RPMI7951 (cell line): ENCODE measurements at places on chromosomes 3 and 15.
A peak's percentile ranks its signal among the peaks of the same experiment; 100 is the strongest.

GRCh38 chr15:62391641-62392262, 226.7 kb upstream of the C2CD4B start:
- DNase-seq = peak; percentile 62

DNA sequence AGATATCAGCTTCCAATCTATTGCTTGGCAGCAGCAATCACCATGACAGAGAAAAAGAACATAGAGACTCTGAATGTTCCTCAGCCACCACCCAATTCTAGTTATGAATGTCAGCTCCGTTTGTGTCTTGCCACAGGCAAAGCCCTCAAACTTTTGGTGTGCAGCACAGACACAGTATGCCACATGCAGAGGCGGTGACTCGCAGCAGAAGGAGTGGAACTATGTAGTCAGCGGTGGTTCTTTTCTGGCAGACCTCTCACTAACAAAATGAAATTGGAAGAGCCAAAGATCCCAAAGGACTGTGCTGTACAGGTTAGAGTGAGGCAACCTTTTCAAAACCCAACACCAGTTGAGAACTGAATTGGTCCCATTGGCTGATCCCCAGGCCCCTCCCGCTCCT, 220.9 kb downstream of the SLC9A9 start:
- peak; percentile 14 for DNase-seq

GRCh38 chr3:183044547-183045229, 54.6 kb downstream of the MCCC1 start:
- DNase-seq = no peak

DNA sequence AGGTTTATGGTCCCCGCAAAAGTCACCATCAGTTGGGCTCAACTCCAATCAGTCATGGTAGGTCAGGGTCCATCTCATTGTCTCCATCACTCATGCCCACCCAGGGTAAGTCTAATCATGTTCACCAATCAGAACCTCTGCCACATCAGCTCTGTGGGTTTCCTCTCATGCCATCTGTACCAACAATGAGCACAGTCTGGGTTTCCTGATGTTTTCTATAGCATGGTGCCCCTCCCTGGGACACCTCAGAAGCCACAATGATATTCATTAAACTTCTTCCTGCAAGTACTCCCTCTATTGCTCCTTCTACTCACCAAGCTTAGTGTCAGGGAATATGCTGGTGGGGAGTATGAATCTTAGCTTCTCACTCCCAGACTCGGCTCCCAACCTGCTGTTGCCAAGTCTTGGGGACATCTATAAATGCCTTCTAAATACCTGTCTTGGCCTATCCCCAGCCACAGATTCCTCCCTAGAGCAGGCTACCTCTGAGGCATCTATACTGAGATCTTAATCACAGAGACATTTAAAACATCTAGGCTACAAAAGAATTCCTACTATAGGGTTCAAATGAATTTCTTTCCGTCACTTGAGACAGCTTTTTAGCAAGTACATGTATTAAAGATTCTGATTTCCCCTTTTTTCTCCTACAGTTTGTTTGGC, 5.0 kb upstream of the CCR2 start:
- DNase-seq = no peak

GRCh38 chr3:30355622-30356021, 250.8 kb upstream of the TGFBR2 start:
- DNase-seq = peak; percentile 67

DNA sequence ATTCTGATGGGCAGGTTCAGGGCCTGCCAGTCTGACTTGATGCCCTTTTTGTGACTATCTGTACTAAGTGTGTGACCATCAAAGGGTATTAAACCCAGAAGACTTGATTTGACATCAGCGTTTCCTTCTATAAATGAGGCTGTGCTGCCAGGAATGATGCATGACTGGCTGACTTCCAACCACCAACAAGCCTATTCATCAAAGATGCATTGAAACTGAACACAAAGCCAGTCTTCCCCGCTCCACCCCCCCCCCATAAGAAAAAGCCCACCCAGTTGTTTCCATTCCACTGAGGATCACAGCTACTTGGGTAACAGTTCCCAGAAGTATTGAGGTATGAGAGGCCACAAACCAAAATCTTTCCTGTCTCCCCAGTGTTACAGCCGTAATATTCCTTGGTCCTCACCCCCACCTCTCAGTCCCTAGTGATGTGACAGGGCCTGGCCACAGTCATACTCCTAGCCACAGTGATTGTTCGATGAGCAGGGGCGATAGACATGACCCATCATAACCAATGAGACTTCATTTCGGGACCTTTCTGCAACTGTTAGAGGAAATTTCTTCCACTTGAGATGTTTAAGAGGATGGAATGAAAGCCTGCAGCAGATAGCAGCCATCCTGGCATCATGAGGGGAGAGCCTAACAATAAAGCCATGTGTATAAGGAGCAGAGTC, 22.6 kb downstream of the SH3BP5 start:
- no peak for DNase-seq

DNA sequence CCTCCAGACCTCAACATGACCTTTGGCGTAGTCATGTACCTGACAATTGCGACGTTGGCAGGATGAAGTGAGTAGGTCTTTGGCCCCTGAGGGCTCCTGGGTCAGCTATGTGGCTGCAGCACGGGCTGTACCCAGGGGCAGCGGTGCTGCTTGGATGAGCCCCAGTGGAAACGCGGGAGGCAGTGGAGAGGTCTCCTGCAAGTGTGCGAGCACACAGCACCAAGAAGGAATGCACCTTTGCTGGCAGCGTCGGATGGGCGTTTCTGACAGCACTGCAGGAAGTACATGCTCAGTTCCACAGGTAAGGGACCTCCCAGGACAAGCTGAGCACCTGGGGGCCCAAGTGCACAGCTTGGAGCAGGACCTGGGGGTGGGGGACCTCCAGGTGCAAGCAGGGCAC, 67.4 kb upstream of the UNC13C start:
- no peak for DNase-seq

- peak; percentile 67 for DNase-seq
Observed at GRCh38 chr3:69420781-69421520, 35.1 kb upstream of the FRMD4B start.

DNA sequence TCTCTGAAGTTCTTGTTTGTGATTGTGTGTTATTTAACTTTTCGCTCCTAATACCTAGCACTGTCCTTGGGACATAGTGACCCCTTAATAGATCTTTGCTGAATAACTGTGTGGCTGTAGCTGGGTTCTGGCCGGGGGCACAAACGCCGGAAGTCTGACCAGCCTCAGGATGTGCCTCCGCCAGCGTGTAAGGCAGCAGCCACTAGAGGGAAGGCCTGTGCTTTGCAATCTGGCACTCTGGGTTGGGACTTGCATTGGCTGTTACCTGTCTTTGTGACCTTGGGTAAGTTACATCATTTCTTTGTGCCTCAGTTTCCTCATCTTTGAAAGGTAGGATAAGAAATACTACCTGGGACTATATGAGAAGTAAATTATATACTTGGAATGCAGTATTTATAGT, 158.7 kb downstream of the GHSR start:
- DNase-seq = peak; percentile 17

GRCh38 chr3:98556164-98557130, 24.7 kb downstream of the GPR15 start:
- DNase-seq = peak; percentile 93

DNA sequence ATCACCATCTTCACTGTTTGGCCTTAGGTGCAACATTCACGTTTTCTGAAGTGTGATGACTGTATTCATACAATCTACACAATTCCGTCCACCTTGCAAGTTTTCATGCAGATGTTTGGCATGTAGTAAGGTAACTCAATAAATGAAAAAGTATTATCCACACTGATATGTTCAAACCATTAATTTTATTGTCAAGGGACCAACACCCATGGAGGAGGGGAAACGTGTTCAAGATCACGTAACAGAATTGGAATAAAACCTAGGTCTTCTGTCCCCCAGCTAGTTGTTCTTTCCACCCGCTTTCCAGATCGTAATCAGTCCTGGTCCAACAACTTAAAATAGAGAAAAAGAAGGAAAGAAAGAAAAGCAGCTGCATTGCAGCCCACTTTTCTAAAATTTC, 560.4 kb upstream of the MCTP2 start:
- DNase-seq = no peak

- DNase-seq = no peak
Observed at GRCh38 chr3:53589201-53589600, 94.8 kb downstream of the CACNA1D start.

GRCh38 chr15:80188251-80188650, 35.5 kb downstream of the FAH start:
- peak; percentile 41 for DNase-seq

DNA sequence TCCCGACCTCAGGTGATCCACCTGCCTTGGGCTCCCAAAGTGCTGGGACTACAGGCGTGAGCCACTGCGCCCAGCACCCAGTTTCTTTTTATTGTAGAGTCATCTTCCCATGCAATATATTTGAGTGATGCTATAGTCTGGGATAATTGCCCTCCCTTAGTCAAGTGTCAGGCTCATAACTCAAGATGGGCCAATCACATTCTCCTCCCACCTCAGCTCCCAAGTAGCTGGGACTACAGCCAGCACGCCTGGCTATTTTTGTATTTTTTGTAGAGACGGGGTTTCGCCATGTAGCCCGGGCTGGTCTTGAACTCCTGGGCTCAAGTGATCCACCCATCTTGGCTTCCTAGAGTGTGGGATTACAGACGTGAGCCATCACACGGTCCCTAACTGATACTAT, 15.2 kb upstream of the PTPN9 start:
- DNase-seq = no peak

DNA sequence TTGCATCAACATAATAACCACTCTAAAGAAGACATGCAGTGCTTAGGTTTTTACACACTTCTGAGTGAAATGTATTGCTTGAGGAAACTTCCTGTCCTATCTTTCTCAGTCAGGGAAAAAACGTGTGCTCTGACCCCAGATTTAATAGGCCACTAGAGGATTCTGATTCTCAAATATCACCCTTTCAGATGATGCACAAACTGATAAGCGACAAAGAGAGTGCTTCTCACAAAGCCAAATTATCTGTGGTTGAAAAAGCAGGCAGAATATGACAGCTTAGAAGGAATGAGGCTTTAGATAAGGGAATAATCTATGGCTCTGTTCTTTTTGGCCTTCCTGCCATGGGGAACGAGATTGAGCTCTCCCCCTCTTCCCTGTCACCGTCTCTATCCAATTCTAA, 583.4 kb upstream of the SGO1 start:
- DNase-seq = no peak

DNA sequence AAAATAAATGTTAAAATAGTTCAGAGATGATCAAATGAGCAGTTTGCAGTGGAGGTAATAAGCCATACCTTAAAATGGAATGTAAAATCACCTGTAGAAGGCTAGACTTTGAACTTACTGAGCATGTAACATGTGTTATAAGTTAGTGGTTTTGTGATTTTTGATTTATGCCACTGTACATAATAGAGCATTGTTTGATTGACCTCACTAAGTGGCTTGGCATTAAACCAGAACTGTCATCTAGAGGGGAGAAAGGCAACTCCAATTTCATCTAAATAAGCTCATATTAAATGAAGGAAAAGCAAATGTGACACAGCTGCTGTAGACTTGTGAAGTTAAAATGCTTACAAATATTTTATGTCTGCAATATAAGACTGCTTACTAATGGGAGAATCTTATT, 387.9 kb downstream of the ZIC1 start:
- peak; percentile 29 for DNase-seq

DNA sequence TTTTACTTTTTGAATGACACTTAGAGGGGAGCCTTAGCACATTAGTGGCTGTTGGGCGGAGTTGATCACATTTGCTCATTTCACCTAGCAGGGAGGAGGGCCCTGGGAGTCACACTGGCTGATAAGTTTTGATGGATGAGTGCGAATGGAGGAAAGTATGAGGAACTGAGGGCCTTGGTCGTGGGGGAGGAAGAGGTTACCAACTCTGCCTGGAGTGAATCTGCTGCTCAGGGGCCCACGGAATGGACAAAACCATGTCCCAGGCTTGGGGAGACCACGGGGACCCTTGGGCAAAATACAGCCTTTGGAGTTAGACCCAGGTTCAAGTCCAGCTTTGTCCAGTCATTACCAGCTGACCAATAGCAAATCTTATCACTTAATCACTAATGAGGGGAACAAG, 5.1 kb upstream of the FLNB start:
- no peak for DNase-seq

DNA sequence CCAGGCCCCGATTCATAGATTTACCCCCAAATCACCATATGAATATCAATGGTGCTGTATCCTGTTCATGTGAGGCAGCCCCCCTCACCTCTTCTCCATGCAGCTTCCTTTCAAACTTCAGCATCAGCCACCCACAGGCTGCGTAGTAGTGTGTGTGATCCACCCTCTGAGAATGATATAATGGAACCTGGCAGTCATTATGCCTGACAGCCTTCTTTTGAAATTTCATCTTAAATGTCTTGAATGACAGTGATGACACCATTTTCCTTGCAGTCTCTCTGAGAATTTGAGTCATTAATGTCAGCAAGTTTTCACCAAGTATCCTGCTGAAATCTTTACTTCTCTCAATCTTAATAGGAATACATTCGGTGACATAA, 3.5 kb upstream of the CLRN1 start:
- DNase-seq = no peak
